ENCODE measurements at places on chromosomes 11 and 22. TPM values are rescaled to one million over a fixed set of nuclear protein-coding genes. Genes with fewer than 3 reads are reported as not detected.

DNA sequence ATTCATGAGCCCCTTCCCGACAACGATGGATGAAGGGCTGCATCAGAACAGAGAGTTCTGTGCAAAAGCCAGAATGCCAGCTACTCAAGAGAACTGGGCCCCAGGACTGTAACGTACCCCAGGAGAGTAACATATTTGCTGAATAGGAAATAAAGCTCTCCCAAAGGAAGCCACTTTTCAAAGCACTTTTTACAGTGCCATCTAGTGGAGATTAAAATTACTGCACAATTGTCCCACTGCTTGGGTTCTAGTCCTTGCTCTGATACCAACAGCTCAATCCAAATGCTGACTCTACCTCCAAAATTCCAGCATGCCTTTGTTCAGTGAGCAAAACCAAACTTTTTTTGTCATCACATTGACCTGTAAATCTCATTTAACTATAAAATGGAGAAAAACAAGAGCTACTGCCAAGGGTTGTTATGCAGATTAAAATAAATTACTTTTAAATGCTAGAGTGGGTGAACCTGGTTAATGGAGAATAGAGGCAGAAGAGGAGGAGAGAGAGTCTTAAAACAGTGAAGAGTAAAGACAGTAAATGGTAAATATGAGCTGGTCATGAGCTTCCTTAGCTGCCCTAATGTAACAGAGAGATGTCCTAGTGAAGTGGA is 87.6 kb upstream of the FSHB start:
- H3K4me1 ChIP-seq: no peaks in the 10 kb centered on the region
- DNase-seq: no peak
- no peak overlapping the region for H3K27ac ChIP-seq
- no peaks in the 10 kb centered on the region for H3K27me3 ChIP-seq
- no peaks in the 10 kb centered on the region for H3K36me3 ChIP-seq

GRCh38 chr22:32588063-32588462 is 113.5 kb downstream of the FBXO7 start:
- no peaks in the 10 kb centered on the region for H3K36me3 ChIP-seq
- H3K4me1 ChIP-seq: peaks cover 23% of the 10 kb centered on the region
- no peak for DNase-seq
- no peak overlapping the region for H3K4me3 ChIP-seq
- H3K27ac ChIP-seq: no peak overlapping the region
- no peaks in the 10 kb centered on the region for H3K27me3 ChIP-seq

DNA sequence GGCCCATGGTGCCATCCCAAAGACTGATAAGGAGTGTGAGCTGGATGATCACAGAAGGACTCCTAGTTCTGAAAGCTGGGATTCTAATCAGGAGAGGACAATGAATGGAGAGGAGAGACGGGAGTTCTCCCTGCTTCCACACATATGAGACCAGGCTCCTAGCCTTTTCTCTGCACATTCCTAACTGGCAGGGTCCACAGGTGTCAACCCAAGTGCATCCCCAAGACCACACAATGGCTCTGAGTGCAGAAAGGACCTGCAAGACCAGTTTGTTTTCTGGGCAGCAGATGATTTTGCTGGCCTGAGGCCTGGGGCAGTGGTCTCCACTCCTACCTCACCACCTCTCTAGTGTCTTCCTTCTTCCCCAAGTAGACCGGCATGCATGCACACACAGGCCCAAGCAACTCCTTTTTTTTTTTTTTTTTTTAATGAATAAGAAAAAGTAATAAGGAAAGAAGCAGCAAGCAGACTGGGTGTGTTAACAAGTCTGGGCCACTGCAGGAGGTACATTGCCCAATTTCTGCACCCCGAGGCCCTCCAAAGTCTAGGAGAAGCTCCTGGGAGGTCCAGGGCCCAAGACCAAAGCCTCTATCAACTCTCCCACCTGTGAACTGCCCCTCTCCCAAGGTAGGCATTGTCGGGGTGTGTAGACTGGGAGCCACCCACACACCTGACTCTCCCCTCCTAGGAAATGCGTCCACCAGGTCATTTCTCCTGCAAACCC is 1.2 kb upstream of the TSKU start:
- peak overlapping the region; percentile 81 for H3K4me3 ChIP-seq
- no peaks in the 10 kb centered on the region for H3K36me3 ChIP-seq
- no peaks in the 10 kb centered on the region for H3K4me1 ChIP-seq
- no peak for DNase-seq
- peaks cover 2% of the 10 kb centered on the region for H3K27me3 ChIP-seq
- H3K27ac ChIP-seq: peak overlapping the region; percentile 90

- no peak overlapping the region for H3K27ac ChIP-seq
- no peak overlapping the region for H3K4me3 ChIP-seq
- no peaks in the 10 kb centered on the region for H3K27me3 ChIP-seq
- H3K36me3 ChIP-seq: peaks cover 8% of the 10 kb centered on the region
- DNase-seq: no peak
- H3K4me1 ChIP-seq: no peaks in the 10 kb centered on the region
These were observed 8.2 kb downstream of the RRP7A start for GRCh38 chr22:42511401-42511891.

GRCh38 chr11:23688835-23689234 is 808.0 kb upstream of the LUZP2 start:
- DNase-seq: no peak
- no peak overlapping the region for H3K27ac ChIP-seq
- no peaks in the 10 kb centered on the region for H3K36me3 ChIP-seq

DNA sequence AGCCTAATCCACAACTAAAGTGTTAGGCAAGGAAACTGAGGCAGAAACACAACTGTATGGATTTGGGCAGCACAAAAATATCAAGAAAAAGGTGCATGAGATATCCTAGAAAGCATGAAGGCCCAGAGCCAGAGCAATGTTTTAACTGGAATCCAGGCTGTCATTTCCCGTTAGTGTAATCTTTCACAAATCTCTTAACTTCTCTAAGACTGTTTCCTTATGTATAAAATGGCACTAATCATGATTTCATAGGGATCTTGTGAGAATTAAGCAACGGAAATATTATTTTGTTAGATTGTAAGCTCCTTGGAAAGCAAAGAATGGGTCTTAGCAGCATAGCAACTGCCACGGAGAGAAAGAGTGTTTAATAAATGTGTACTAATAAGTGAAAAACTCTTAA is 14.7 kb upstream of the SYTL2 start:
- no peaks in the 10 kb centered on the region for H3K36me3 ChIP-seq
- no peaks in the 10 kb centered on the region for H3K4me1 ChIP-seq
- H3K4me3 ChIP-seq: no peak overlapping the region
- no peak for DNase-seq

DNA sequence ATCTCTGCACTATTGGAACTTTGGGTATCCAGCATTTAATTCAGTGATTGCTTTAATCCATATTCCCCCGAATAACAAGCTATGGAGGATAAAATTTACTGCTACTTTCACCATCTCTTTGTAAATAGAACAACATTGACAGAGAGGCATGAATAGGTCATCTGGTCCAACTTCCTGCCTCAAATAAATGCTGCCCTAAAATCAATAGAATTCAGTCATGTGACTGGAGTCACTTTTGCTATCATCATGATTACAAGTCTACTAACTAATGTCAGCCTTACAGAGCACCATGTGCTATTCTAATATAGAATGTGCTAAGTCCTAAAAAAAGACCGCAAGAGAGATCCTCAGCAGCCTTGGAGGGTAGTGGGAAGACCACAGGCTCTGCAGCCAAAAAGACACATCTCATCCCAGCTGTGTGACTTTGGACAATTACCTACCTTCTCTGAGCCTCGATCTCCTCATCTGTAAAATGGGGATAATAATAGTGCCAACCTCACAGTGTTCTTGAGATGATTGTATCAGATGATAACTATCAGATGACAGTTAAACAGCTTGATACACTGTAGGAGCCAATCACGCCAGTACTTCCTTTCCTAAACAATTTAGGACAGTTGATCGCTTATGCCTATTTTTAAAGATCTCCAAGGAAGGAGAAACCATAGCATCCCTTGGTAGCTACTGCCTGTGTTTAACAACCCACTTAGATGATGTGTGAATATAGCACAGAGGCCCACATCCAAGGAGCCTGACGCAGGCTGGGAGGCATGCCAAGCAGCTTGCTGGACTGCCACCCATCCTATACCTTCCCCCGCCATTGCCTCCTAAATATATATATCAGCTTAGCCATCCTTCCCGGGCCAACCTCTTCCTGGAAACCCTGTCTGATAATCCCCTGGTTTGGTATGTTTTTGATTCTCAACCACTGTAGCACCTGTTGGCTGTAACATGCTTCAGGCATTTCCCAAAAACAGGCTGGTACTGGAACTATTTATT is 77.3 kb upstream of the PHF21A start:
- no peaks in the 10 kb centered on the region for H3K36me3 ChIP-seq
- no peak for DNase-seq
- no peaks in the 10 kb centered on the region for H3K4me1 ChIP-seq
- no peak overlapping the region for H3K4me3 ChIP-seq
- H3K27ac ChIP-seq: no peak overlapping the region
- H3K27me3 ChIP-seq: no peaks in the 10 kb centered on the region

GRCh38 chr11:132332521-132332920 is 962.1 kb downstream of the NTM start:
- H3K4me1 ChIP-seq: no peaks in the 10 kb centered on the region
- DNase-seq: no peak

DNA sequence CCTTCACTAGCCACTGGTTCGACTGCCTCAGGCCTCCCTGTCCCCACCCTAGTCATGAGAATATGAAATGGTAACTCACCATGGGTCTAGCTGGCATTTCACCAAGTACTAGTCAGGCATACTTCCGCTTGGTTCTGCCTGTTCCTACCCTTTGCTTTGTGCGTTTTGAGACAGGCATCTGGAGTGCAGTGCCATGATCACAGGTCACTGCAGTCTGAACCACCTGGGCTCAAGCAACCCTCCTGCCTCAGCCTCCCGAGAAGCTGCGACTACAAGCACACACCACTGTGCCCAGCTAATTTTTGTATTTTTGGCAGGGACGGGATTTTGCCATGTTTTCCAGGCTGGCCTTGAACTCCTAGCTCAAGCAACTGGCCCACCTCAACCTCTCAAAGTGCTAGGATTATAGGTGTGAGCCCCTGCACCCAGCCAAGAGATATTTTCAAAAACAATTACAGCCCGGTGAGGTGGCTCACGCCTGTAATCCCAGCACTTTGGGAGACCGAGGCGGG is 14.1 kb downstream of the HRAS start:
- H3K4me3 ChIP-seq: no peak overlapping the region
- H3K27me3 ChIP-seq: no peaks in the 10 kb centered on the region
- H3K4me1 ChIP-seq: no peaks in the 10 kb centered on the region
- no peak for DNase-seq

GRCh38 chr11:69300120-69301060 is 6.4 kb downstream of the MYEOV start:
- no peaks in the 10 kb centered on the region for H3K27me3 ChIP-seq
- H3K4me3 ChIP-seq: no peak overlapping the region
- H3K27ac ChIP-seq: no peak overlapping the region
- peaks cover 62% of the 10 kb centered on the region for H3K4me1 ChIP-seq
- H3K36me3 ChIP-seq: no peaks in the 10 kb centered on the region

GRCh38 chr22:19885841-19886592 is 31.3 kb upstream of the GNB1L start:
- peaks cover 6% of the 10 kb centered on the region for H3K36me3 ChIP-seq
- H3K4me3 ChIP-seq: no peak overlapping the region
- H3K27me3 ChIP-seq: no peaks in the 10 kb centered on the region
- no peak for DNase-seq
- H3K4me1 ChIP-seq: no peaks in the 10 kb centered on the region

DNA sequence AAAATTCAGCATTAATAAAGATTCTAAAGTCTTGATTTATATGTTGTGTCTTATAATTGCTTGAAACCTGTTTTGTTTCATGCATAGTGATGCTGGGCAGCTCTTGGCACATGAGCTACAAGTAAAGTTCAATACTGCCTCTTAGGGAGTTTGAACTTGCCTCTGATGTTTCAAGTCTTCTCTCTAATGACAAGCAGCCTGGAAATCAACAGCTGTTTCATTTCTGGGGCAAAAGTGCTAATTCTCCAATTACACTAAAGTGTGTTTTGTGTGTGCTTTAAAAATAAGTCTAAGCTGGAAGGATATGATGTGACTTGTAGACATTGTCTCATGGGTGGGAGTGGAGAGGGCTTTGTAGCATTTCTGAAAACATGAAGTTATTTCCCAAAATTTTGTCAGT is 23.7 kb upstream of the SESN3 start:
- H3K27ac ChIP-seq: peak overlapping the region; percentile 49
- H3K27me3 ChIP-seq: no peaks in the 10 kb centered on the region
- no peak for DNase-seq
- H3K4me1 ChIP-seq: no peaks in the 10 kb centered on the region
- H3K4me3 ChIP-seq: peak overlapping the region; percentile 26

GRCh38 chr11:35414776-35415175 is 4.6 kb downstream of the SLC1A2 start:
- no peaks in the 10 kb centered on the region for H3K27me3 ChIP-seq
- no peak for DNase-seq
- peaks cover 20% of the 10 kb centered on the region for H3K4me1 ChIP-seq
- no peak overlapping the region for H3K4me3 ChIP-seq
- H3K27ac ChIP-seq: no peak overlapping the region

- H3K36me3 ChIP-seq: peaks cover 21% of the 10 kb centered on the region
- H3K27ac ChIP-seq: no peak overlapping the region
- DNase-seq: no peak
- H3K4me3 ChIP-seq: no peak overlapping the region
- H3K4me1 ChIP-seq: no peaks in the 10 kb centered on the region
These were observed 61.3 kb upstream of the CLNS1A start for GRCh38 chr11:77698896-77699295.

DNA sequence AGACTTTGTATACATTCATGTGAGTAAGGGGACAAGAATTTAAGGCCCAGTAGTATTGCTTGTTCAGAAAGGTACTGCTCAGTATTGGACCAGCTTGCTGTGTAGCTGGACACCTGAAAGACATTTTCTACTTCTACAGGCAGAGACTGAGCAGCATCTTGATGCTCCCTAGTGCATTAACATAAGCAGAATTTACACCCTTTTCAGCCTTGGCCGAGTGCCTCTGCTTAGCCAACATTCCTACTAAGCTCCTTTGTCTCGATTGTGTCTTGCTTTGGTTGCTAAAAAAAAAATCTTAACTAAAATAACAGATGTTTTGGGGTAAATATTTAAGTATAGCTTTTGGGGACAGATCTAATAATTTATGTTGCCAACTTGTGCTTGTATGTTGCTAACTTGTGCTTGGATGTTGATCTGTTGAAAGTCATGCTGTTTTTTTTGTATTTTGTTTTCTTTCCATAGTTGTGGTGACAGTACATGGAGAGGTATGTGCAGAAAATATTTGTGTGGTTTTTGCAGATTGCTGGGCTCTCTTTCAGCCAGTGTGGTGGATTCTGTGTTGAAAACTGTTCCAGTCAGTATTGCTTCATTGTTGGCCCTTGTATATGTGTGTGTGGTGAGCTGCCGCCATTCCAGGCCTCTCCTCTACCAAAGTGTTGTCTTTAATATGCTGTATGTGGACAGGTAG is 3.7 kb downstream of the PTS start:
- no peaks in the 10 kb centered on the region for H3K27me3 ChIP-seq
- H3K27ac ChIP-seq: no peak overlapping the region
- H3K4me1 ChIP-seq: peaks cover 10% of the 10 kb centered on the region
- peaks cover 19% of the 10 kb centered on the region for H3K36me3 ChIP-seq
- no peak overlapping the region for H3K4me3 ChIP-seq
- no peak for DNase-seq

OVOL1 gene
- total RNA-seq: not detected

CRYBB2 gene
- not detected for total RNA-seq

ACTN3 gene
- not detected for total RNA-seq

PHOX2A gene
- not detected for total RNA-seq

KRTAP5-2 gene
- total RNA-seq: not detected

DSCAML1 gene
- total RNA-seq: 0.67 TPM
